Endodermal cell (in vitro differentiated cells): ENCODE measurements at places on chromosomes 3 and 15. TPM values are rescaled to one million over a fixed set of nuclear protein-coding genes. Genes with fewer than 3 reads are reported as not detected.

The MESP2 gene
- total RNA-seq = 0.20 and 0.22 TPM in 2 replicates

The DNAH1 gene
- 3.0 and 4.9 TPM in 2 replicates for total RNA-seq

The AMOTL2 gene
- 103 and 109 TPM in 2 replicates for total RNA-seq

The A4GNT gene
- total RNA-seq = not detected in 3 replicates

The CFAP91 gene
- 5.1 and 6.2 TPM in 2 replicates for total RNA-seq

- DNase-seq = no peak
Observed at GRCh38 chr3:30948426-30948825, 54.0 kb upstream of the GADL1 start.

DNA sequence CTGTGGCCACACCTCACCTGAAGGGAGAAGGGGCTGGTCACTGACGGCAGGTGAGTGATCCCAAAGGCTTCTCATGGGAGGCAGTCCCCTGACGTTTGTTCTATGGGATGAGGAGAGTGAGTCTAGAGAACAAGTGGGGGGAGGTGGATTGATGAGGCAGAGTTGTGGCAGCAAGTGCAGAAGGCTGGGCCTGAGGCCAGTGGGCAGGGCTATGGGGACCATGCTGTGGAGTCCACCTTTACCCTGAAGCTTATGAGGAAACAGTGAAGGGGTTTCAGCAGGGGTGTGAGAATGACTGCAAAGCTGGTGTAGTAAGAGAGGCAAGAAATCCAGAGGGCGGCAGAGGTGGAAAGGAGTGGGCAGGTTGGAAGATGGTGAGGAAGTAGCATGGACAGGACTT, 96.9 kb upstream of the PFN2 start:
- DNase-seq = no peak

- no peak for DNase-seq
Observed at GRCh38 chr3:135083756-135084155, 288.7 kb downstream of the EPHB1 start.

GRCh38 chr3:166304584-166304983, 467.4 kb upstream of the BCHE start:
- no peak for DNase-seq

DNA sequence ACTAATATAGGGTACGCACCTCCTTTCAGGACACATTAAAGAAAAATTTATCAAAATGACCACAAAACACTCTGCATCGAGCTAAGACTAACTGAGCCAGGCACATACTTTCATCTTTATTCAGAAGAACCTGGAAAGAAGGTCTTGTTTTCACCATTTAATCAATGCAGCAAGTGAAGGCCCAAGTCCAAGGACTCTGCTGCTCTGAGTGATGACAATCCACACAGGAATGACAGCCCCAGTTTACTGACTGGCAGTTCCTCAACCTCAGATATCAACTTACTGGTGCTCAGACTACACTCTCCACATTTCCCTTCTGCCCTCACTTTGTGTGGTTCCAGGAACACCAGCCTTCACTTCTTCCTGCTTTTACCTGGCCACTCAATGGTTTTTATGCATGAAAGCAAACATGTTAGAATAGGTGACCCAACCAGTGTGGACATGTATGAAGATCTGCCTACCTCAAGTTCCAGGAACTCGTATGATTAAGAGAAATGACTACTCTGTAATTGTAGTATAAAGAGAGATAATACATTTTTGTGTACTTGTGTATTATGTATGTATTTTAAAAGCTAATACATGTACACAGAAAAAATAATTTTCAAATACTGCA, 29.1 kb upstream of the RASA2 start:
- DNase-seq = no peak

GRCh38 chr15:49187549-49188245, 17.6 kb downstream of the GALK2 start:
- no peak for DNase-seq

- no peak for DNase-seq
Observed at GRCh38 chr3:183268366-183268765, 15.3 kb downstream of the B3GNT5 start.

DNA sequence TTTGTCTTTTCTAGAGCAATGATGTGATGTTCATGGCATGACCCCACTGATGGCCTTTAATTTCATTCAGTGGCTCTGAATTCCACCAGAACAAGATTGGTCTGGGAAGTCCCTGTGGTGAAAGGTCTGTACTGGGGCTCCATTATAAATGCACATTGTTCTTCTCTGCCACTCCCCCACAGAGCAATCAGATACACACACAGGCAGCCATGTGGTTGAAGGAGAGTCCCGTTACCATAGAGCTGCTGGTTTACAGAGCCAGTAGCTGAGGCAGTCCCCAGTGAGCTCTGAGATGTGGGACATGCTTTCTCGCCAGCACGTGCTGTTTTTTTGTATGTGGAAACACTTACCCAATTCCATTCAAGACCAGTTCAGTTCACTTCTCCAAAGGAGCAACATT, 172.7 kb upstream of the TRIM42 start:
- no peak for DNase-seq

- peak; percentile 36 for DNase-seq
Observed at GRCh38 chr3:46864061-46864881, 1.0 kb upstream of the MYL3 start.

DNA sequence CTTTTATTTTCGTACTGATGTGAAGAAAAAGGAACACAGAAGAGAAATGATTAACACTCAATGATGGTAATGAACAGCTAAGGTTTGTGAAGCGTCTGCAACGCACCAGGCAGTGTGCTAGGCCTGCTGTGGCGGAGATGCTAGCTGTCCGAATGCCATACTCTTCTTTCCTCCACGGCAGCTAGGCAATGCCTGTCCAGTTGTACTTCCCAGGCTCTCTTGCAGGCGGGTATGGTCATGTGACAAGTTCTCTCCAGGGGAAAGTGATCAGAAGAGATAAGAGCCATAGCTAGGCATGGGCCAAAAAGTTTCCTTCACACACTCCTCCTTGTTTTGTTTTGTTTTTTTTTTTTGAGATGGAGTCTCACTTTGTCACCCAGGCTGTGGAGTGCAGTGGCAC, 6.7 kb downstream of the TADA3 start:
- DNase-seq = no peak
